ENCODE measurements at places on chromosomes 2 and 18.

- DNase-seq: no peak
Observed at GRCh38 chr2:23850564-23851256, 76.2 kb downstream of the ATAD2B start.

- no peak for DNase-seq
Observed at GRCh38 chr2:145798419-145798818, 1278.5 kb upstream of the ZEB2 start.

GRCh38 chr2:119112230-119112629 is 46.3 kb downstream of the C1QL2 start:
- DNase-seq: no peak

- no peak for DNase-seq
Observed at GRCh38 chr2:189181706-189182105, 2.1 kb upstream of the COL5A2 start.
